ENCODE measurements at places on chromosomes 6 and 20.
A peak's percentile ranks its signal among the peaks of the same experiment; 100 is the strongest.

DNA sequence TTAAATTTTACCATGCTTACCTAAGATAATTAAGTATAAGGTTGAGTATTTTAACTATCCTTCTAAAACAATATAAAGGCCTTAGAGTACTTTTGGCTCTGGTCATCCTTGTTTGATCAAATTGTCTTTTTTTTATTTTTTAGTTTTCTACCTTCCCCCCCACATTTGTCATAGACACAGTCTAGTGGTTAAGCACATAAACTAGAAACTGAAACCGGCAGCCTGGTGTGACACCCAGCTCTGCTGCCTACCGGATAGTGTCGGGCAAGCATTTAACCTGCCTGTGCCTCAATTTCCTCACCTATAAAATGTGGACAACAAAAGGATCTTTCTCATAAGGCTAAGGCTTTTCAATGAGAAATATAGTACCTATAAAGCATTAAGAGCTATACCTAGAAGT is 21.6 kb upstream of the TULP4 start:
- DNase-seq, result no peak

DNA sequence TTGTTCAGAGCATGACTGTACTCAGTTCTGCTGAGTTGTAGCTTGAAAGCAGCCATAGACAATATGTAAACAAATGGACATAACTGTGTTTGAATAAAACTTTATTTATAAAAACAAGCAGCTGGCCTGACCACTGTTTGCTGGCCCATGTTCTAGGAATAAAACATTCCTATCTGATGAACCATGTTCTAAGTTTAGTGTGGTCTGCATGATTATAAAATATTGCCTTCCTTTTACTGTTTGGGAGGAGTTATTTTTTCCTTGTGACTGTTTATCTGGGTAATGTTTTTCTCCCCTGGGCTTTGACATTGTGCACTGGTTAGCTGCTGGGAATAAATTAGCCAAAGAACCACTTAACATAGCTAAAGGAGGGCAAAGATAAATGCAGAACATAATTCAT is 55.1 kb downstream of the CDS2 start:
- DNase-seq, result no peak

GRCh38 chr6:15790116-15790515 is 127.3 kb upstream of the DTNBP1 start:
- no peak for DNase-seq

DNA sequence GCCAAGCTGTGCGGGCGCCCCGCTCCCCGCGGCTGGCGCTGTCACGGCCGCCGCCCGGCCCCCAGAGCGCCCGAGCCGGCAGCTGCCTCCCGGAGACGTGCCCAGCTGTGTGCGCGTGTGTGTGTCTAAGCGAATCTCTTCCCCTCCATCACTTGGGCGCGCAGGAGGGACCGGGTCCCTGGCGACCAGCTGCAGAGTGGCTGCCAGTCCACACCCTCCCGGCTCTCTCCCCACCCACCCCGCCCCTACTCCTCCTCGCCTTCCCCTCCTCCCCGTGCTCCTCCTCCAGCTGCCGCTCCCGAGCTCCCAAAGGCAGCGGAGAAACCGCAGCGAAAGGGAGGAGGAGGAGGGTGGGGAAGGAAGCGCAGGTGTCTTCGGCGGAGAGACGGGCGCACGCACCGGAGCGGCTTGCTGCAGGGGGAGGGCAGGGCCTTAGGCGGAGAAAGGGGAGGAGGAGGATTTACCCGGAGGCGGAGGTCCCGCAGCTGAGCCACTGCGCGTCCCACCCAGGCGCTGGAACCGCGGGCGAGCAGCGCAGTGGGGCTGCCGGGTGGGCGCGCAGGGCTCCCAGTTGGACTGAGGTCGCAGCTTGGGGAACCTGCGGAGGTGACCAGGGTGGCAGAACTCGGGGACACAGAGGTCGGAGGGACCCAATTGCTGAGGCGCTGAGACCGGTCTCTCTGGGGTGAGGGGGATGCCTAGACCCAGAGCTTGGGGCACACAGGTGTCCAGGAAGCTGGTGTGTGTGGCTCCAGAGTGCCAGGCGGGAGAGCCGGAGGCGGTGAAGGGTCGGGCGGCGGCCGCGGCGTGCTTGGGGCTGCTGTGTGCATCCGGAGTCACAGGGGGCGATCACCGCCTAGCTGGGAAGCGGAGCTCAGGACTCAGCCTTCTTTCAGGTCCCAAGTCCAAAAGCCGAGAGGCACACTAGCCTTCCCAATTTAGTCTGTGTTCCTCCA is at the start of gene HS3ST5:
HS3ST5 (minus strand) TSS at position 198 of the 956 bp plus-strand sequence. CDS start 280,178 bp downstream, outside the sequence.
- peak; percentile 52 for DNase-seq

GRCh38 chr6:106247293-106247692 is 78.3 kb downstream of the ATG5 start:
- no peak for DNase-seq

GRCh38 chr6:77397561-77397960 is 65.7 kb downstream of the HTR1B start:
- no peak for DNase-seq

- DNase-seq, result peak; percentile 55
These were observed 482.3 kb upstream of the SOX4 start for GRCh38 chr6:21111093-21111725.

DNA sequence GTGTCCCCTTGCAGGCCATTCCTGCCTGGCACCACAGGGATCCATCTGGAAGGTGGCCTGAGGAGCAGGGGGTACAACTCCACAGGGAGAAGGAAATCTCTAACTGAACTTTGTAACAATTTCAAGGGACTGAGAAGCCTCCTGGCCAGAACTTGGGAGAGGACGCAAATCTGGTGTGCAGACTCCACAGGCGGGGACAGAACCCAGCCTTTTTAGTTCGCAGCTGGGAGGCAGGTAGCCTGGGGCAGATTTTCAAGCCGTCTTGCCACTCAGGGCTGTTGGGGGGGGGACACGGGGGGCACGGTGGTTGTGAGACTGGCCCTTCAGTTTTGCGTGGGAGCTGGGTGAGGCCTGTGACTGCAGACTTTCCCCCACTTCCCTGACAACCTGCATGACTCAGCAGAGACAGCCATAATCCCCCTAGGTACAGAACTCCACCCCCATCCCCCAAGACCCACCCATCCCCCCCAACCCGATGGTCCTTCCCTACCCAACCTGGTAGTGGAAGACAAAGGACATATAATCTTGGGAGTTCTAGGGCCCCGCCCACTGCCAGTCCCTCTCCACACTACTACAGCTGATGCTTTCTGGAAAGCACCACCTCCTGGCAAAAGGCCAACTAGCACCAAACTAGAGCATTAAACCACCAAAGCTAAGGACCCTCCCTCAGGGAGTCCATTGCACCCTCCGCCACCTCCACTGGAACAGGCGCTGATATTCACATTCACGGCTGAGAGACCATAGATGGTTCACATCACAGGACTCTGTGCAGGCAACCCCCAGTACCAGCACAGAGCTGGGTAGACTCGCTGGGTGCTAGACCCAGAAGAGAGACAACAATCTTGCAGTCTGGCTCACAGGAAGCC is 3.0 kb upstream of the HUS1B start:
- no peak for DNase-seq

DNA sequence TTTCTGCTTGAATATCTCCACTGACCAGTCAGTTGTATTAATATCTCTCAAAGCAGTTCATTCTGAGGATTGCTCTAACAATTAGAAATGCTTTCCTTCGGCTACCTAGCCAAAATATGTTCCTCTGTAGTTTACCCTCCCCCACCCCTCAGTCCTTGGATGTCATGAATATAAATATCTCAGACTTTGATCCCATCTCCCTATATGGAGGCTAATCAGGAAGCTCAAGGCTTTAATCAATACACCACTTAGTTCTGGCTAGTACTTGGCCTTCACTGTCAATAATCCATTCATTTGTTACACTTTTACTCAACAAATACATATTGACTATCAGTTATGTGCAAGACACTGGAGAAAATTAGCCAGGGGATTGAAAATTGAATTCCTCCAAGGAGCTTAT is 60.1 kb downstream of the CLIC5 start:
- no peak for DNase-seq
